ENCODE measurements at places on chromosomes 7 and 10.
A peak's percentile ranks its signal among the peaks of the same experiment; 100 is the strongest.

DNA sequence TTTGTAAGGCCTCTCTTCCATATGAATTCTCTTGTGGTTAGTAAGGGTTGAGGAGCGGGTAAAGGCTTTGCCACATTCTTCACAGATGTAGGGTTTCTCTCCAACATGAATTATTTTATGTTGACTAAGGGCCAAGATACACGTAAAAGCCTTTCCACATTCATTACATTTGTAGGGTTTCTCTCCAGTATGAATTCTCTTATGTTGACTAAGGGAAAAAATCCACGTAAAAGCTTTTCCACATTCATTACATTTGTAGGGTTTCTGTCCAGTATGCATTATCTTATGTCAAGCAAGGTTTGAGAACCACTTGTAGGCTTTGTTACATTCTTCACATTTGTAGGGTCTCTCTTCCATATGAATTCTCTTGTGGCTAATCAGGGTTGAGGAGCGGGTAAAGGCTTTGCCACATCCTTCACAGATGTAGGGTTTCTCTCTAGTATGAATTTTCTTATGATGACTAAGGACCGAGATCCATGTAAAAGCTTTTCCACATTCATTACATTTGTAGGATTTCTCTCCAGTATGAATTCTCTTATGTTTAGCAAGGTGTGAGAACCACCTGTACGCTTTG lies 493.0 kb downstream of the ZNF479 start:
- DNase-seq, result no peak

- peak; percentile 58 for DNase-seq
Observed at GRCh38 chr7:47779341-47779771, 168.9 kb downstream of the PKD1L1 start.

GRCh38 chr7:151560243-151560642 lies 40.5 kb upstream of the RHEB start:
- DNase-seq, result no peak

GRCh38 chr7:6228361-6229229 lies 43.8 kb downstream of the CYTH3 start:
- no peak for DNase-seq

- no peak for DNase-seq
Observed at GRCh38 chr10:43252783-43253341, 14.0 kb downstream of the RASGEF1A start.

DNA sequence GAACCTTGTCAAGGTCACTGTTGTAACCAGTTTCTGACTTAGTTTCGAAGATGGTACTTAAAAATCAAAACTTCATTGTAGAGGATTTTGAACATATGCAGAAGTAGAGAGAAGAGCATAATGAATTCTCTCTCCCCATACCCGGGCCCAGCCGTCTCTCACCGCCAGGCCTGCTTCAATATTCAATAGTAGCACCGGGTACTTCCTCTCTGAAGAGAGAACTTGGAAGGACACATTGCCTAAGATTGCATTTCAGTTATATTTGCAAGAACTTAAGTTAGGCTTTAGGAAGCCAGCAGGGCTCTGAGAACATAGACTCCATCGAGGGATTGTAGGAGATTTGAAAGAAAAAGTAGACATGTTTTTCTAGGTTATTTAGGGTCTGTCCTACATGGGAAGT lies 19.1 kb downstream of the LMTK2 start:
- no peak for DNase-seq

GRCh38 chr7:103338864-103339263 lies 5.7 kb downstream of the DNAJC2 start:
- DNase-seq, result no peak

DNA sequence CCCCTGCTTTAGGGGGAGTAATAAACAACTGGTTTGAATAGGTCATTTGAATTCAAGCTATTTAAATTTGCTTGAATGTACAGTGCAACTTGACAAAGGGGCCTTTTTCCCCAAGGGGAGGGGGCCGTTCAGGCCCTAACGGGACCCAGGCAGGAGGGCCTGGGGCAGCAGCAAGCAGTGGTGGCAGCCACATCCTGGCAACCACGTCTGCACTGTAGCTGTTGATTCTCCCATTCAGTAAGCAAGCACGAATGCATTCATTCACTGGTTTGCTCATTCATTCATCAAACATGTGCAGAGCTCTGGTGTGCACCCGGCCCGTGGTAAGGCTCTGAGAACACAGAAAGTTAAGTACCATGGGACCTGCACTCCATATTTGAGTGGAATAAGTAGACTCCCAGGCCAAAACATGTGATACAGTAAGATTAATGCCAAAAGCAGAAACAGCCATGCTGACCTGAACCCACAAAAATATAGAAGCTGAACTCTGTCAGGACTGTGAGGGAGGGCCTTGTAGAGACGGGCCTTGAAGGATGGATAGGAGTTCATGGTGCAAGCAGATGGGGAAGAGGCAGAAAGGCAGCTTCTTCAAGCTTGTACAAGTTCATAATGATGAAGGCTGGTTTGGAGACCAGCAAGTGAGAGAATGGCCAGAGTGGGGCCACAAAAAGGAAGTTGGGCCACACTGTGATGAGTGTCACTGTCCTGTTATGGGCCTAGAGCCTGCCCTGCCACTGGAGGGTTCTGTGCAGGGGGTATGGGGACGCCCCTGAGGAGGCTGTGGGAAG lies 29.3 kb upstream of the C10orf53 start:
- DNase-seq, result no peak

- DNase-seq, result peak; percentile 53
Observed at GRCh38 chr7:93551063-93551895, 23.2 kb downstream of the CALCR start.

DNA sequence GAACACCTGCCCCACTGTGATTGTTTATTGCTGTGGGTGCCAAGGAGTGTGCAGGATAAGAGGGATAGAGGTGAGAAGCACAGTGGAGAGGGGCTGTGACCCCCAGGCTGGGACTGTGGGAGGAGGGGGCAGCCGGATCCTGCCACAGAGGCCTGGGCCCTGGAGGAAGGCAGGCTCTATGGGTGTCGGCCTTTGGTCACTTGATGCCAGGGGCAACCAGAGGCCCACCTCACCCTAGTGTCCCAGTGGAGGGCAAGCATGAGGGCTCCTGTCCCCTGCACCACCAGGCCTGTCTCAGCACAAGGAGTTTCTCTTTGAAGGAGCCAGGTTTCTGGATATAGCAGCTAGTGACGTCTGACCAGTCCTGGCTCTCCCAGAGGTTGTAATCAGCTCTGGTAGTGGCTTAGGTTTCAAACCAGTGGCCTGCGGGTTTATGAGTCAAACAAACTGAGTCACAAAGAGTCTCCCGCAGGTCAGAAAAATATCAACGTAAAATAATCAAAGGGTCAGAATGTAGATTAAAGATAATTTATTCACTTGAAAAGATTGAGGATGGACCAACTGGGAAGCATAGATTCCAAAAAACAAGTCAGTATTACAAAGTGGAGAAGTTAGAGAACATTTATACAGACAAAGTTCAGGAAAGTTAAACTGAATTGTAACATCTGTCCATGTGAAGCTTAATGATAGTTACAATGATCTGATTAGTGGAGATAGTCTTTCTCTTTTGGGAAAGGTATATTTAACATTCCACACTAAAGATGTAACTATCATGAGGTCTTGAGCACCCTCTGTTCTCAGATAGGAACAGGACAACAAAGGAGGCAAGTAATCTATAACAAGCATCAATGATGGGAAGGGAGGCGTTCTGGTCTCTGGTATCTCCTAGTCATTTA lies 37.2 kb upstream of the ZNF488 start:
- DNase-seq, result no peak

- no peak for DNase-seq
Observed at GRCh38 chr7:159048656-159049055, 96.0 kb downstream of the VIPR2 start.

DNA sequence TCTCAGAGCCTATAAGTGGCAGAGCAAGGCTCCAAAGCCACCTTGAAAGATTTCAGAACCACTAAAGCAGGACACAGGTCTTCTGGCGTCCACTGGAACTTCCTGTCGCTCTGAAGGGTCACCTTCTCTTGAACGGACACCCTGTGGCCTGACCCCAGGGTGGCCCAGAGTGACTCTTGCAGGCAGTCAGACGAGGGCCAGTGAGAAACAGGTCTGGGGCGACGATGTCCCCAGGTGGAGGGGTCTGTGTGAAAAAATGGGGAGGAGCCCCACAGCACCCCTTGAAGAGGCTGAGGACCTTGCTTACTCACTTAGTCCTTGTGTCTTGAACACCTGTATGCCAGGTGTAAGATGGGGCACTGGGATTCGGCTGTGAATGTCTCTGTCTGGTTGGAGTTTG lies 946 bp upstream of the RASGEF1A start:
- DNase-seq, result no peak

DNA sequence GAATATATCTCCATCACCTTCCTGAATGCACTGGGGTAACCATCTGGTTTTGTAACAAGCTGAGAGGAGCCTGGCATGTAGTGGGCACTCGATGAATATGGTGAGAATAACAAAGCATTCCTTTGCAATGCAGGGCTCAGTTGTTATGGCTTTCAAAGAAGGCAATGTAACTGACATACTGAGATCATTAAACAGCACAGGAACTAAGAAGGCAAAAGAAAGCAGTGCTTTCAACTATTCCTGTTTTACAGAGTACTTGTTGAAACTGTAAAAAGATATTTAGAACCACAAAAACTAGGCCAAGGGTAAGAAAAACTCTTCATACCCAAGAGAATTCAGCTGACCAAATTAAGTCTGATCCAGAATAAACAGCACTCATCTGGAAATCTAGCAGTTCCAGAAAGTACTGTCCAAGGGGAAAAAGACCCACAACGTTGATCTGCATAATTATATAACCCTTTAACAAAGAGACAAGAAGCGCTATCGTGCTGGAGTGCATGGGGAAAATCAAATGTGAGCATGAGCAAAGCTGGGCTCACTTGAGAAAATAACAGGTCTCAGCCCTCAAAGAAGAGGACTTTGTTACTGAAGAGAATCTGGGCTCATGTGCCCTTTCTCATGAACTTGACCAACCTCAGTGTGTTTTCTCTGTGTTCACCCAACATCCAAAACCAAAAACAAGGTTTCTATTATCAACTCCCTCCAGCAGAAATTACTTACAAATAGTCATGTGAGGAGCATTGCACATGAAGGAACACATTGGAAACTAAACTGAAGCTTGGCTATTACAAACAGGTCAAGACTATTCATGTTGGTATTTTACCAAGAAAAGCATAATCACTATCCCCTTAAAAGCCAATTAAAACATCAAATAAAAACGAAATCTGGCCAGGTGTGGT lies 116.2 kb downstream of the AVL9 start:
- DNase-seq, result no peak

- DNase-seq, result no peak
Observed at GRCh38 chr7:138505361-138505873, 45.4 kb downstream of the TRIM24 start.

GRCh38 chr7:69586321-69586720 lies 12.0 kb upstream of the AUTS2 start:
- DNase-seq, result no peak

DNA sequence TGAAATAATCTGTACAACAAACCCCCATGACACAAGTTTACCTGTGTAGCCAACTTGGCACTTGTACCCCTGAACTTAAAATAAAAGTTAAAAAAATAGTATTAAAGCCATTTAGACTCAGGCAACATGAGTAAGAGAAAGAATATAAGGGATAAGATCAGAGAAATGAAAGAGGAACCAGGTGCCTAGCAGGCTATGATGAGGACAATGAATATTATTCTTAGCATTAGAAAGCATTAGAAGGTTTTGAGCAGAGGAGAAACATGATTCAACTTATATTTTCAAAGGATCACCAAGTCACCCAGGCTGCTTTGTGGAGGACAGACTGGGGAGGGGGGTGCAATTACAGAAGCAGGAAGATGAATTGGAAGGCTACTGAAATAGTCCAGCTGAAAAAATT lies 48.1 kb upstream of the TES start:
- DNase-seq, result no peak

DNA sequence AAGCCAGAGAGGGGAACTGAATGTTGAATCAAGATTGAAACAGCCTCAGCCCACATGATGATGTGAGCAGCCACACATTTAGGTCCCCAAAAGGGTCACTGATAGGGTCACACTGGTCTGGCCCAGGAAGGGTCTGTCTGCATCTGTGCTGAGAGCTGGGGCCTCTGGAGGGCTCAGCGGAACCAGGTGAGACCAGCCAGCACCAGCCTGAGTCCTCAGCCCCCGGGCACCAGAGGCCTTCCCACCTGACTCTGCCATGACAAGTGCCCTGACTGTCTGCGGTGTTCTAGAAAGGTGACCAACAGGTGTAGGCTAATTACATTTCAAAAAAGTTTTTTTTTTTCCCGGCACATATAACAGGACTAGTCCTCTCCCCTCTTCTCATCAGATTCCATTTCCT lies 76.2 kb downstream of the WDR11 start:
- DNase-seq, result no peak

DNA sequence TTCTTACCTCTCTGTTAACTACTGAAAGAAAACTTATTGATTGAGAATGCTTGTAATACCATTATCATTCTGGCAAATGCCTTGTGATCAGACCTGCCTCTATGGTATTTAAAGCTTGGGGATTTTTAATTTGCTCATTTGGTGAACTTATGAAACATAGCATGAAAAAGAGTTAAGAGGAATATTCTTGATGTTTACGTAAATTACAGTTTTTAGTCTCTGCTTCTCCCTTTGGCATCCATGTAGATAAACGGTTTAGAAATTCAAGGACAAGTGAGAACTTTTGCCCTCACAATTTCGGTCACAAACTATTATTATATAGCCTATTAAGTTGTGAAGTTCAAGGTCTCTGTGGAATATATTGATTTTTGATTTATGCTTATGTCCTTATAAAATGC lies 11.2 kb upstream of the CELF2 start:
- DNase-seq, result no peak

DNA sequence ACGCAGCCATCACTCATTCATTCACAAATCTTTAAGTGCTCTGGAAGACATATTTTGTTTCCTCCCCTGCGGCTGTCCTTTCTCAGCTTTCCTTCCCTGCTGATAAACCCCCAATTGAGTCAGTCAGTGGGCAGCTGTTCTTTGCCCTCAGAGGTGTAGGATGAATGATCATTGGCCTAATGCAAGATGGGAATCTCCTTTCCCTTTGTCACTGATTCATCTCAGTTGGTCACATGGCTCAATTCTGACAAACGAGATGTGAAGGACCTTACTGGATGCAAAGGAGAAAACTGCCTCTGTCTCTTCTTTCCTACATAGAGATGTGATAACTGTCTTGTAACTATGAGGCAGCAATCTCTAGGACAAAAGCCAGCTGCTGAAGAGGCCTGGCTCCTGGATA lies 44.6 kb downstream of the COL28A1 start:
- DNase-seq, result no peak

DNA sequence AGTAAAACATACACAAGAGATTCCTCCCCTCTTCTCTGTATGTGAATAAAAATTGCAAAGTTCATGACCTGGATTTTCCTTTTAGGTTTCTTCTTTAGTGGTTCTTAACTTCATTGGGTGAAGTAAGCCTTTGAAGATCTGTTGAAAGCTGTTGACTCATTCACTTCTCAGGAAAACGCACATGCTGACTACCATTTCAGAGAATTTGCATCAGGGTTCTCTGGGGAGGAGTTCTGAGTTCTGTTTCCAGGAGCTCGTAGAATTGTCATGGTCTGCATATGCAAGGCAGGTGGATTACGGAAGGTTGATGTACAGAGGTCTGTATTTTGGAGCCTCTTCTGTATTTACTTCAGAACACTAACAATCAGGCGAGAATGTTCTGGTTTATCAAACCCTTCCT lies 962 bp upstream of the SLC26A4 start:
- DNase-seq, result no peak

- DNase-seq, result no peak
Observed at GRCh38 chr7:15682111-15682510, 4.4 kb downstream of the MEOX2 start.

Measured in NCI-H524 (cell line).